ENCODE measurements at places on chromosomes 3 and 15.

GRCh38 chr3:115922681-115923347 is 299.5 kb downstream of the GAP43 start:
- no peak for DNase-seq

GRCh38 chr3:64832098-64832497 is 144.3 kb upstream of the ADAMTS9 start:
- no peak for DNase-seq

DNA sequence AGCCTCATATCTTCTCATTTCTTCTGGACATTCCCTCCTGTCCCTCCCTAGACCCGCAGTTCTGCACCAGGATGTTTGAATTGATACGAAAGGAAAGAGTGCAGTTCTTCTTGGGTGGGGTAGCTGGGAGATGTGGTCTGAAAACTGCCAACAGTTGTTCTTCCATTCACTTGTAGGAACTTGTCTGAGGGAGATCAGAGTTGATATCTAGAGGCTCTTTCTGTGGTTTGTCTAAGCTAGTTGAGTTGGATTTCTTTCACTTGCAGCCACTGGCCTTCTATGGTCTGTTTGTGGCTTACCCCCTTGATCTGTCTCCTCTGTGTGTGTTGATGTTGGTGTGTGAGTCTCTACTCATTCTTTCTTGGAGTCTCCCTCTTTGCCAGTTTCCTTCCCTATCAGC is 42.5 kb upstream of the PIK3CB start:
- DNase-seq = no peak

DNA sequence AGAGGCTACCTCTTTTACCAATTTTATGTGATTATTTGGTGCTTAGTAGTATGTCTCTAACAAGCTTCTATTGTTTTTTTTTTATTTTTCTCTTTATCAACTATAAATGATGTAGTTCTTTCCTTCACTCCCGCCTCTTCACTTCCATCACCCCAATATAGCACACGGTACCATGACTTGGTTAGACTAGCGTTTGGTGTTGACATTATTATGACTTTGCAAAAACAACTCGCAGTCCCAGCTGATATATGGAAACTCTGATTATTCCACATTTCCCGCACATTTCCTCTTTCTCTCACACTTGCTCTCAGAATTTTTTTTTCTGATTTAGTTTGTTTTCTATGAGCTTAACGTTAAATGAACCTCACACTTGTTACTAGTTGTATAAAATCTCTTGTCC is 162.2 kb downstream of the GREM1 start:
- DNase-seq = peak; percentile 34

DNA sequence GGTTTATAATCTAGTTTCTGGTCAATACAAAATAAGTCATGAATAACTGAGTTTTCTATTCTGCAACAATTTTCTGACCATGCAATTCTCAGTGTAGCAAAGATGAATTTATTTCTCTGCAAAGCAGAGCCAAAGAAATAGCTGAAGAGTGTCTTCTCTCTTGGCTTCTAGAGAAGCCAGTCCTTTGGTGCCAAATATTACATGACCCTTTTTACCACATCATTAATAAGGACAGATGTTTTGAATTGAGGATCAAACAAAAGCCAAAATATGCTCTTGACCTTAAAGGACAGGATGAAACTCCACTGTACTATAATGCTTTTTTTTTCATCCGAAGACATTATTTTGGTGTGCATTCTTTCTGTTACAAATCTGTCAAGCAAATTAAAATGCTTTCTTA is 40.2 kb upstream of the OSTN start:
- no peak for DNase-seq

DNA sequence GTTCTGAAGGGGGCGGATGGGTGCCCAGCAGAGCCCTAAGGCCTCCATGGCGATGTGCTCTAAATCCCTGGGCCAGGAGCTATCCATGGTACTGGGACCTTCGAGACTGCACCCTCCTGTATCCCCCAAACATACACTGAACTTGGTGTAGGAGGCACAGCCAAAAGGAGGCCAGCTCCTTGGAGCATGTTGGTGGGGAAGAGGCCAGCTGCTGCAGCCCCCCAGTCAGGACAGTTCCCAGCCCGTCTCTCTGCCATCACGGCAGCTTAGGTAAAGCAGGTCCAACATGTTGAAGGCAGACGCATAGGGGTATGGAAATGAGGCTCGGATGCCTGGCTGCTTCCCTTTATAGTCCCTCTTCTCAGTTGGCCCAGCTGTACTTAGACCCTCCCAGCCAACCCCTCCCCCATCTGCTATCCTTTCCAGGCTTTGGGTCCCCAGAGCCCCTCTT is 1.8 kb downstream of the CAMKV start:
- DNase-seq = peak; percentile 50

DNA sequence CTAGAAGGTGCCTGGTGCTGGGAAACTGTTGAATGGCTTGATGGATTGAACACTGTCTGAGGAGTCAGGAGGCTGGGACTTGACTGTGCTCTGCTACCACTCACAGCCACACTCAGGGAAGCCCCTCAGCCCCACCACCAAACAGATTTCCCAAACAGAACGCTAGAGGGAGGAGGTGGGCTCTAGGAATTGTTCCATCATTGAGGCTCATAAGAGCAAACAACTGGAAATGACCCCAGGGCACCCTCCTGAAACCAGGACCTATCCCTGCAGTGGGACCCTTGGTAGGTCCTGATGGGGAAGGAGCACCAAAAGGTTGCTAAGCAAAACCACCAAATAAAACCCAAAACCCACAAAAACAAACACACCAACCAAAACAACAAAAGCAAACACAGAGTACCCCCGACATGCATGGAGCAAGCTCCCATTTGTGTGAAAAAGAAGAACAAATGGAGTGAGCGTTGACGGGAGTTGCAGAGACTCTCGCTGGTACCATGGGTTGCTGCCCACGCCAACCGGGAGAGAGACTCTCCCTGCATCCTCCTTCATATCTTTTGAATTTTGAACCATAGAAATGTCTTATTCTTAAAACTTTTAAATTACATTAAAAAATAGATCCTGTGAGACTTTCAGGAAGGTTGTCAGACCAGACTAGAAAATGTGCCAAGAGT is 45.6 kb downstream of the ABTB1 start:
- DNase-seq = no peak

GRCh38 chr3:130779486-130779885 is 32.9 kb upstream of the PIK3R4 start:
- no peak for DNase-seq

- no peak for DNase-seq
Measured at GRCh38 chr3:150697646-150698045, 6.1 kb downstream of the ERICH6 start.

DNA sequence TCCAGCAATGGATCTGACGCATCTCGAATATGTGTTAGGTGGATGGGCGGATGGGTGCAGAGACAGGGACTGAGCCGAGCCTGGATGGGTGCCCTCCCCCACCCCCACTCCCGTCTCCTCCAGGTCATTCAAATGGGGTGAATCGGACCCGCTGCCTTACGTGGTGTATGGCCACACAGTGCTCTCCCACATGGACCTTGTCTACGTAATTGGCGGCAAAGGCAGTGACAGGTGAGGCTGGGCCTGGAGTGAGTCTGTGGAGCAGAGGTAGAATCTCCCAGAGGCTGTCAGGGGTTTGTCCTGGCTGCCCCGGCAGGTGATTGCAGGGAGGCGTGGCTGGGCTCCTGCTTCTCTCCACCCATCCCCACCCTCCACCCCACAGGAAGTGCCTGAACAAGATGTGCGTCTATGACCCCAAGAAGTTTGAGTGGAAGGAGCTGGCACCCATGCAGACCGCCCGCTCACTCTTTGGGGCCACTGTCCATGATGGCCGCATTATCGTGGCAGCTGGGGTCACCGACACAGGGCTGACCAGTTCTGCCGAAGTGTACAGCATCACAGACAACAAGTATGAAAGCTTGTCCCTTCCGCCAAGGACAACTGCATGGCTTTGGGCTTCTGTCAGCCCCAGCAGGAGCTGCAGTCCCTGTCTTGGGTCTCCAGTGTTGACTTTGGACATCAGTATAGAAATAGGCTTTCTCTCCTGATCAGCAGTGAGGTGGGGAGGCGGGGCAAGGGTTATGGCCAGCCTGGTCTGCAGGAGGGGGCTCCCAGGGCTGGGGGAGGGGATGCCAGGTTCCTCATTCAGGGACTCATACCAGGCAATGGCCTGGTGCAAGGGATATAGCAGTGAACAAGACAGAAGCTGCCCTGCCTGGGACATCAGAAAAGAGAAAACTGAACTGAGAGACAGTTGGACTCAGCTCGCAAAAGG is 3.4 kb downstream of the KLHL40 start:
- DNase-seq = no peak

DNA sequence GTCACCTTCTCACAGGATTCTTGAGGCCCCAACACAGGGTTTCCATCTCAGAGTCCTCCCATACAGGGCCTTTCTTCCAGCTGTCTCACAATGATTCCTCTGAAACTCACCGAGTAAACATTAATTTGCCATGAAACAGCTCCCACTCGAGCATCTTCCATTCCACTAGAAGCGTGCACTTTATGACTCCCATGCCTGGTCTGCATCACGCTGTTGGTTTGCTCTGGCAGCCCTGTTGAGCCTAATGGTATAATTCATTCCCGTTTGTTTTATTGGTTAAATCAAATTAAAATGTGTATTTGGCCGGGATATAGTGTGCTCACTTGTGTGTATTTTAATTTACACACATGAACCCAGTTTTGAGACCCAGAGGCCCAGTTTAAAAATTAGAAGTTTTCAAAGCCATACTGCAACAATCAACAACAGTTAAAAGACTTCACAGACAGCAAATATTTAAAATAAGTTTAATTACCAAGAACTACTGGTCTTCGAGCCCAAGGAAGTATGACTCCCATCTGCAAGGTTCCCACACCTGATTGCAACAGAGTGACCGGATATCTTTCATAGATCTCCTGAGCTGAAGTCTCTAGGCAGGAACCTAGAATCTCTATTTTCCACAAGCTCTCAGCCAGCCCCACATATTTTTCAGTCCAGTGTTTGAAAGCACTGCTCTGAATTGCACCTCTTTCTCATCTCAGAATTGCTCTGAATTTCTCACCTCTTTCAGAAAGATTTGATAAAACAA is 42.3 kb upstream of the GYG1 start:
- no peak for DNase-seq

DNA sequence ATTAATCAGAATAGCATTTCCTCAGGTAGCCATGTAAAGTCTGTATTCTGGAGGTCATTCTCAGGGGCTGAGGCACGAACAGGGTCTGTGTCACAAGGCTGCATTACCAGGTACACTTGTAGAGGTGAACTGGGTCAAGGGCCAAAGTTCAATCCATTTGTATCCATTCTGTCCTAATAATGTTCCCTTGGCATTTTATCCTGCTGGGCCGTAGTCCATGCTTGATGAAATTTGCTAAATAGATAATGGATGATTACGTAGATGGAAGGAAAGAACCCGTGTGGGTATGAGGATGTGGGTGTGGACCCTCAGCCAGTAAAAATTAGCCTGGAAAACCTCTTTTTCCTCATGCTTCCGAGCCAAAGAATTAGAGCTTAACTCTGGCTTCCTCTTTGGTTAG is 785.9 kb downstream of the GRM7 start:
- no peak for DNase-seq

GRCh38 chr3:102512734-102513504 is 78.1 kb downstream of the ZPLD1 start:
- no peak for DNase-seq

- DNase-seq = no peak
Measured at GRCh38 chr15:87896936-87897335, 359.6 kb downstream of the NTRK3 start.

- no peak for DNase-seq
Measured at GRCh38 chr3:160735826-160736225, 20.2 kb upstream of the PPM1L start.

DNA sequence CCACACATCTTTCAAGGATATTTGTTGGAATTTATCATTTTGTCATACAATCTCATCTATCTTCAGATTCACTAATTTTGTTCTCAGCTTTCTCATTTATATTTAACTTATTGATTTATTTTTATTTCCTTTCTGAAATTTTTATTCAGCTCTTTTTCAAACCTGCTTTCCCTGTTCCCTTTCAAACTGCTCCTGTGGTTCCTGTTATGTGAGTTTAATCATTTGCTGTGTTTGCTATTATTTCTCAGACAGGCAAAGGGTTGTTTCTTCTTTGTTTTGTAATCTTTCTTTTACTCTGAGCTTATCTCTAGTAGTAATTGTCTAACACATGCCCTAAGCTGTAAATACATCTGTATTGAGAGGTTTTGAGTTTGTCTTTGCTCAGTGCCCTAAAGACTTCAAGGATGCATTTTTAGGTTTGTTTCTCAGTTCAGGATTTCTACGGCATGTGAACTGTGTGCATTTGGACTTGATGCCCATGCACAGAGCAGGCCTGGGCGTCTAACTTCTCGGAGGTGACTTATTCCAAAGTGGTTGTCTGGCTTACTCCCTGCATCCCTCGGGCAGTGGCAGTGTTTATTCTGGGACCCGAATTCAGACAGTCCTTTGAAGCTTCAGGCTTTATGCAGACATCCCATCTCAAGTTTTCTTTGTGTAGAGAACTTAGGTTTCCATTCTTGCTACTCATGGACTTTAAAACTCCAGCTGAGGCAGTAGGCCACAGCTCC is 155.0 kb upstream of the TRIM42 start:
- DNase-seq = no peak

DNA sequence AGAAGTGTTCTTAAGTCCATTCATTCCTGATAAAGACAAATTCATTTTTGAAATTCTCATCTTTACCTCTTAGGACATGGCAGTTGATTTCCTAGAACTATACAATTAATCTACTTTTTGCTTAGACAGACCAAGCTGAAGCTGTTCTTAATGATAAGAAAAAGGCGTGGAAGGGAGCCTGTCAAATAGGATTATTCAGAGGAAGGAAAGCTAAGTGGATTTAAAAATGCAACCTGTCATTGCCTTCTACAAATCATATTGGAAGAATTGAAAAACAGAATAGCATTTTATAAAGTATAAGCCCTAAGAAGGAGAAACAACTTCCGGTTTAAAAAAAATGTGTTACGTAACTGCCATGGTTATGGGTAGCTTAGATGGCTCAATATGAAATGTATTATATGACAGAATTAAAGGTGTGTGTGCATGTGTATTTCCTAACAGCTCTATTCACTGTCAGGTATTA is 81.2 kb upstream of the RAP2B start:
- DNase-seq = no peak

DNA sequence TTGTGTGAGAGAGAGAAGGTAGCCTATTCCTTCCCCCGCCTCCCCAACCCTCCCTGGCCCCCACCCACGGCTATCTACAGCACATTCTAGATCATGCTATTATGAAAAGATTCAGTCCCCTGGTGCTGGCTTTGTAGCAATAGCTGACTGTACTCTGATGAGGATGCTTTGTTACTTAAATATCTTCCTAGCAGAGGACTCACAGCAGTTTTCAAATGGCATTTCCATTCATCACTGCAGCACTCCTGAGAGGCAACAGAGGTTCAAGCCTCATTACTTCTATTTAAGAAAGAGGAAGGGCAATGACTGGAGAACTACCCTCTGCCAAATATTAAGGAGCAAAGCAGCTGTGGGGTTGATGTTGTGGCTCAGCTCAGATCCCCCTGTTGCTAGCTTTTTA is 61.0 kb downstream of the LRRN1 start:
- DNase-seq = no peak

GRCh38 chr15:77430652-77431051 is 10.0 kb downstream of the HMG20A start:
- DNase-seq = no peak

GRCh38 chr3:11552289-11553264 is 91.1 kb downstream of the VGLL4 start:
- DNase-seq = no peak

Data from suppressor macrophage (primary cell).